ENCODE measurements at places on chromosomes 5 and 9.

- DNase-seq, result peak; percentile 8
Measured at GRCh38 chr5:36459176-36460135, 146.9 kb upstream of the SLC1A3 start.

GRCh38 chr9:132802121-132802795, 75.8 kb downstream of the AK8 start:
- no peak for DNase-seq

GRCh38 chr5:10989577-10990263, 228.7 kb upstream of the DAP start:
- no peak for DNase-seq

DNA sequence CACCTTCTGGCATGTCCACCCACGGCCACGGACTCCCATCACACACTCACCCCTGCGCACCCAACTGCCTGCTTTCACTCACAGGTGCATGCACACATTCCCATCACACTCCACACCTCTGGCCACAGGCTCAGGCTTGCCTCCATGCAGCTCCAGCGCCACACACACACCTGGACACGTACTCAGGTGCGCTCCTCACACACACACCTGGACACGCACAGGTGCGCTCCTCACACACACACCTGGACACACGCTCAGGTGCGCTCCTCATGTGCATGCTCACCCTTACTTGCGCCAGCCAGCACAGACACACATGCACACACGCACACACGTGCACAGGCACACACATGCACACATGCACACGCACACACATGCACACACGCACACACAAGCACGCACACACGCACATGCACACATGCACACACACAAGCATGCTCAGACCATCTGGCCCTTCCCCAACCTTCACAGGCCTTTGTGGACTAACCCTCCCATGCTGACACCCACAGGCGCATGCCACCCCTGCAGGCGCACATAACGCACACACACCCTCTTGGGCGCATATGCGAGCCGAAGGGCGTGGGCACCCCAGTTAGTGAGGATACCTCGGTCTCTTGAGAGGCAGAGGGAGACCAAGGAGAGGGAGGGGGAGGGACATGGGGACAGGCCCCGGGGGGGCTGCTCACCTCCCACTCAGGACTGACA, 8.3 kb downstream of the GRIN1 start:
- DNase-seq, result no peak

DNA sequence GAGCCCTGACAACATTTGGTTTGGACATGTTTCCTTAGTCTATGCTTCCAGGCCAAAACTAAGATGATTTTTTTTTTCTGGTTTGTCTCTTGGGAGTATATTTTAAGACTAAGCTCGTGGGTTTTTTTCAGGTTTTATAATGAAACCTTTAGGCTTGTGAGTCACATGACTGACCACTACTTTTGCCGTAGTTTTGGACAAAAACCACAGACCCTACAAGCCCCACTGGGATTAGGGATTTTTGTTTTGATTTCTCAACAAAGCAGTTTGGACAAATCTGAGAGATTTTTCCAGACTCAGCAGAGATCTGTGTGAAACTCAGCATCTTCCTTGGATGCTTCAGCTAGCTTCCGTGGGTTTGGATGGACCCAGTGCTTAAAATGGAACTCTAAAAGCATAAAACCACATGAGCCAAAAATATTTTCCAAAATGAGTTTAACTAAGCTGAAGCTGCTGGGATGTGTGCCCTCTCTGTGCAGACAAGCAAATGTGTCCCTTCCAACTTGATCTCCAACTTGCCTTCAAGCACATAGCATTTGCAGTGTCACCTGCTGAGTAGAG, 70.3 kb upstream of the SMIM15 start:
- no peak for DNase-seq

GRCh38 chr9:79799691-79800335, 228.0 kb downstream of the TLE4 start:
- no peak for DNase-seq

DNA sequence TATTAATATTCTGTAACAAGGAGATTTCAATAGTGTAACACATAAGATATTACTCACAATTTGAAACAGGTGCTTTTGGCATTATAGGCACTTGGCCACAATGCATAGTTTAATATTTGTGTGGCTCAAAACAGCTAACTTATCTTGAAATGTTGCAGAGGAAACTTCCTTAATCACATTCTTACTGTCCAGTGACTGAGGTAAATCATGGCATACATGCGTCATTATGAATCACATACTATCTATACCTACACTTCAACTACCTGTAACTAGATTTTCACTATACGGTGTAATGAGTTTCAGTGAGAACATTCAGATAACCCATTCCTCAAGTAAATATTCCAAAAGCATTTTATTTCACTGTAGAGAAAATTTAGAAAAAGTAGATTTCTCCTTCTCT, 218.8 kb downstream of the PDE4D start:
- no peak for DNase-seq

- no peak for DNase-seq
Measured at GRCh38 chr5:106331415-106331814, 1339.3 kb downstream of the EFNA5 start.

Data from activated CD4-positive, alpha-beta T cell treated with anti-CD3 and anti-CD28 coated beads, Interleukin-2, Interleukin-6, amounts not matched to agents 100 ng/mL and 50 ng/mL, durations not matched to agents 16 hours and 8 hours (primary cell).